ENCODE measurements at places on chromosomes 3 and 15.

- H3K36me3 ChIP-seq: no peaks in the 10 kb centered on the region
- H3K27ac ChIP-seq: no peak overlapping the region
- no peaks in the 10 kb centered on the region for H3K27me3 ChIP-seq
- H3K4me1 ChIP-seq: peaks cover 11% of the 10 kb centered on the region
- no peak for DNase-seq
- no peak overlapping the region for H3K4me3 ChIP-seq
Observed at GRCh38 chr15:33955945-33956344, 12.4 kb upstream of the CHRM5 start.

DNA sequence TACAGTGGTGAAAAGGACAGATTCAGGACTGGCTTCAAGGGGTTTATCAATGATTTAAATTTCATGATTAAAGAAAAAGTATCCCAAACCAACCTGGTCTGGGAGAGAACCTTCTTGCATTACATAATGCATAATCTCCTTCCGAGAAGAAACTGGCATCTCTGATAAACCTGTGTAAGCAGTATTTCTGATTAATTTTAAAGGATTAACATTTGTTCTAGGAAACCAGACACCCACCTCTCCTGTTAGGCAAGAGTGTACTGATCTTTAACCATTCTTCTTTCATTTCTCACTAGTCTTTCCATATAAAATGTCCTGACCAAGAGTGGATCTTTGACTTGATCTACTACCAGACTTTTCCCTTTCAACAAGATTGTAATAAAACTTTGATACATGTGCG lies 22.8 kb upstream of the PPP4R2 start:
- no peak overlapping the region for H3K4me3 ChIP-seq
- no peak for DNase-seq
- H3K4me1 ChIP-seq: peaks cover 3% of the 10 kb centered on the region
- H3K27ac ChIP-seq: no peak overlapping the region
- peaks cover 3% of the 10 kb centered on the region for H3K36me3 ChIP-seq

DNA sequence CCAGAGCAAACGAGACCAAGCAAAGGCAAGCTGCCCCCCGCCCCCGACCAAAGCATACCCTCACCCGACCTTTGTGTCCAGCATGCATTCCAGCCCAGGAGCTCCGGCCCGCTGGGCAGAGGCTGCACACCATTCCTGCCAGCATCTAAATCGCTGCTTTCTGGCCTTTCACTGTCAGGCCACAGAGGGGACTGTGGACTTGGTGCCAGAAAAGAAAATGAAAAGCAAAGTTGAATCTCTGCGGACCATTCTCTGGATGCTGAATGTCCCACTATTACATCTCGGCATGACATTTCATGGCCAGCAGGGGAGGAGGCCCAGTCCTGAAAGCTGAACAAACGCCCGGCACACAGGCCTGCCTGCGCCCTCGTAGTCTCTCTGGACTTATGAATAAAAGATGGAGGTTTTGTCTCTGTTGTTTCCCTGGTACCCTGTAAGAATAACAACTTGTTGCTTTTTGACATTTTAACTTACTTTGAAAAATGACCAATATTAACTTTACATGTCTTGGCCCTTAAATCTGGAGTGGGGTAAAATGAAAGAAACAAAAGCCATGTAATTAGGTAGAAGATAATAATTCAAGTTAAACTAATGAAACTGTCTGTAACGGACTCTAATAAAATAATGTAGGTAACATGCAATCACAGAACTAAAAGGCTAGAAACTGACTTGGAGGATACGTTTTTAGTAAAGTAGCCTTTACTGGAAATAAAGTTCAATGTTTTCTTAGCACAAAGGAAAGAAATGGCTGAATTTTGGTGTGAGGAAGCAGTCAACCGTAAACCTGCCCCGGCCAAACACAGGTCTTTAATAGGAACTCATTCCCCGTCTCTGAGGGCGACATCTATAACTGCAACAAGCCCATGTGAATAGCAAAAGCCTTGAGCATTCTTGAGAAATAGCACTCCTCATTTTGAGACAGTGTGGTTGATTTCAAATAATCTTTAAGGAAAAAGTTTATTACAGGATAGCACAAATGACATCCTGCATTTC lies 12.7 kb downstream of the IL17RD start:
- peaks cover 14% of the 10 kb centered on the region for H3K4me1 ChIP-seq
- H3K27ac ChIP-seq: no peak overlapping the region
- no peak for DNase-seq

DNA sequence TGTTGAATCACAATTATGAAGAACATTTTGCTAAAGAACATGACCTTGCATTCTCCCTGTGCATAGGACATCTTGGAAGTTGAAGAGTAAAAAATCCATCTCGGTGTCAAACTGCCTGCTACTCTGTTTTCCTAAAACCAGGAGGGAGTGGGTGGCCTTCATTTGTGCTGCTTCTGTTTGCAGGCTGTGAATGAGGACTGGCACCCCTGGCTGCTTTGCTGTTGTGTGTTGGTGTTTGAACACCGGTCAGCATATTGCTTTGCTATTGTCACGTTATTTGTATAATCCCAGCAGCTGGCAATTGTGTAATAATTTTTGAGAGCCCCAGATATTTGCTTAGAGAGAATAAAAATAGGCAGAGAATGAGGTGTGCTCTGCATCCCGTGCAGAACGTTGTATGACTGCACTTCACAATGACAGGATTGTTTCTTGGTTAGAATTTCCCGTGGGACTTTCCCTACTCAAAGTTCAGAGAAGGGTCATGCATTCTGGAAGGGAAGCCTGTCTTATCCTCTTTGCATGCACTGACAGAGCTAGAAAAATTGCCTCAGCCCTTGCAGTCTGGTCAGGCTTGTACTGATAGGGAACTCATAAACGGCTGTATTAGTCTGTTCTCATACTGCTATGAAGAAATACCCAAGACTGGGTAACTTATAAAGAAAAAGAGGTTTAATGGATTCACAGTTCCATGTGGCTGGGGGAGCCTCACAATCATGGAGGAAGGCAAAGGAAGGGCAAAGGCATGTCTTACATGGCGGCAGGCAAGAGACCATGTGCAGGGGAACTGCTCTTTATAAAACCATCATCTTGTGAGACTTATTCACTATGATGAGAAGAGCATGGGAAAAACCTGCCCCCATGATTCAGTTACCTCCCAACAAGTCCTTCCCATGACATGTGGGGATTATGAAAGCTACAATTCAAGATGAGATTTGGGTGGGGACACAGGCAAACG lies 16.3 kb downstream of the SV2B start:
- H3K4me1 ChIP-seq: no peaks in the 10 kb centered on the region
- H3K27me3 ChIP-seq: no peaks in the 10 kb centered on the region
- no peak overlapping the region for H3K27ac ChIP-seq
- no peak for DNase-seq

- no peak overlapping the region for H3K4me3 ChIP-seq
- H3K27ac ChIP-seq: no peak overlapping the region
Observed at GRCh38 chr3:35616346-35616745, 23.0 kb upstream of the ARPP21 start.

- H3K4me3 ChIP-seq: peak within 1 kb of the TSS; percentile 65
- DNase-seq: peak; percentile 92
- peaks cover 70% of the 10 kb centered on the region for H3K27me3 ChIP-seq
- H3K36me3 ChIP-seq: no peaks in the 10 kb centered on the region
Observed at GRCh38 chr15:74725225-74725774, at the start of gene CYP1A1. CYP1A1 (minus strand) TSS chr15:74725528; CDS start chr15:74723097, 2,431 bp downstream.

DNA sequence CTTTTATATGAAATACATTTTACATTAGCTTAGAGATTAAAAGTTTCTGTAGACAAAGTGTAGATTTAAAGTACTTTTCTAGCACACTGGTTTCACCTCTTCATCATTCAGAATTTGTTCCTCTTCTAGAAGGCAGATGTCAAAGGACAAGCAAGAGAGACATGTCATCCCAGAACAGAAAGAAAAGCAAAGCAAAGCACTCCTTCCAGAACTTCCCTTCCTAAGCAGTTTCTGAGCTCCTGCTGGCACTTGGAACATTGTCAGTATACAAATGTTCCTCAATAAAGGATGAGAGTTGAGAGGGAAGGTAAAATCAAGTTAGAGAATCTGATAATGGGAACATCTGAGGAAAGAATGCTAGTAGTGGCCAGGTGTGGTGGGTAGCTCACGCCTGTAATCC lies 26.2 kb downstream of the TMOD3 start:
- no peaks in the 10 kb centered on the region for H3K4me1 ChIP-seq
- no peak for DNase-seq
- no peak overlapping the region for H3K27ac ChIP-seq
- H3K36me3 ChIP-seq: no peaks in the 10 kb centered on the region

GRCh38 chr15:98548139-98548971 lies 100.0 kb upstream of the IGF1R start:
- peaks cover 9% of the 10 kb centered on the region for H3K4me1 ChIP-seq
- peak; percentile 95 for DNase-seq
- H3K4me3 ChIP-seq: peak overlapping the region; percentile 70

DNA sequence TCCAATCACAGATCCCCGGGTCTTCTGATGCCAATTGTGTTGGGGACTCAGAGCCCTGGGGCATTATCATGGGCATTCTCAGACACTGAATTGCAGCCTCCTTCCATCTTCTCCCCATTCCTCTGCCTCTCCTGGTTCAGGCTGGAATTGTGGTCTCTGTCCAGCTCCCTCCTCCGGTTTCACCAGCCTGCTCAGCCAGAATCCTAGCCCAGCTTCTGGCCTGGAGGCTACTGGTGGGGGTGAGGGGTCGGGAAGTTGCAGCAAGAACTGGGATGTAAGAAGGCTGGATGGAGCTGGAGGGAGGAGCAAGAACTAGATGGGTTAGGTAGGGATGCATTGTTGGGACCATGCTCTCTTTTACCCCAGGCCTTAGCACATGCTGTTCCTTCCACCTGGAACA lies 53.5 kb downstream of the TLE3 start:
- H3K4me1 ChIP-seq: no peaks in the 10 kb centered on the region
- DNase-seq: no peak
- no peak overlapping the region for H3K27ac ChIP-seq
- H3K27me3 ChIP-seq: no peaks in the 10 kb centered on the region

DNA sequence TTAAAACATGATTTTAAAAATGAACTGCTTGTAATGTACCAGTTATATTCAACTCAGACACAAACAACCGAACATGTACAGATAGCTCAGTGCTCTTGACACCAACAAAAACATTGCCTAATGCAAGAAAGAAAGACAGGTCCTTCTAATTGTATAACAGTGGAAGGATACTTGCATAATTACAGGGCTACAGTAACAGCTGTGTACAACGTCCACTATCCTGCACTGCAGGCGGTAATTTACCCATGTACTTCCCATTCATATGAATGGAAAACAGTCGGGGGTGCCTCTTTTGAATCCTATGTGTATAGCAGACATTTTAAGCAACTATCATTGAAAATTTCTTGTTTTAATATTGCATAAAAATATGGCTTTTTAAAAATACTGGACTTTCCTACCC lies 41.1 kb upstream of the PLSCR5 start:
- no peak overlapping the region for H3K27ac ChIP-seq
- H3K36me3 ChIP-seq: no peaks in the 10 kb centered on the region
- DNase-seq: no peak
- no peak overlapping the region for H3K4me3 ChIP-seq

DNA sequence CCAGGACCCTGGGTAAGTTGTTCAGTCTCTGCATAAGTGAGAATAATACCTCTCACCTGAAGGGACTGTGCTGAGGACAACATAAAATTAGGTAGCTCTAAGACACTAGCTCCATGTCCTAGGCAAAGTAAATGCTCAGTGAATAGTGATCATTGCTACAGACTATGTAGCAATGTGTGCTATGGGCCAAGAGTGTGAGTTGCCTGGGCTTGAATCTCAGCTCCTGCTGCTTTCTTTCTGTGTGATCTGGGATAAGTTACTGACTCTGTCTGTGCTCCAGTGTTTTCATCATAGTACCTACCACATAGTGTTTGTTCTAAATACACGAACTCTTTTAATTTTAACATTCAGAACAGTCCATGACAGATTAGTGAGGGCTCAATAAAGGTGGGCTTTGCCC lies 81.1 kb upstream of the MFGE8 start:
- H3K36me3 ChIP-seq: no peaks in the 10 kb centered on the region
- H3K27me3 ChIP-seq: no peaks in the 10 kb centered on the region
- no peak for DNase-seq

DNA sequence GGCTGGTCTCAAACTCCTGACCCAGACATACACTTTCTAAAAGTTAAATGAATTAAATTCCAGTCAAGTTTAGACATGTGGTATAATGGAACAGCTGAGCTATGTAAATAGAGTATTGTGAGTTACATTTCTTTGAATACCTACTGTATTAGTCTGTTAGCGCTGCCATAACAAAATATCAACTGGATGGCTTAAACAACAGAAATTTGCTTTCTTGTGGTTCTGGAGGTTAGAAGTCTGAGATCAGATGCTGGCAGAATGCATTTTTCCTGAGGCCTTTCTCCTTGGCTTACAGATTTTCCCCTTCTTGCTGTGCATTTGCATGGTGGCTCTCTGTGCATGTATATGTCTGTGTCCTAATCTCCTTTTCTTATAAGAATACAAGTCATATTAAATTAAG lies 101.5 kb upstream of the TGFBR2 start:
- DNase-seq: no peak
- H3K27ac ChIP-seq: no peak overlapping the region
- no peaks in the 10 kb centered on the region for H3K27me3 ChIP-seq
- H3K4me1 ChIP-seq: peaks cover 14% of the 10 kb centered on the region
- H3K4me3 ChIP-seq: no peak overlapping the region

GRCh38 chr15:59918994-59919951 lies 84.8 kb upstream of the FOXB1 start:
- no peak overlapping the region for H3K4me3 ChIP-seq
- peak; percentile 54 for DNase-seq
- no peaks in the 10 kb centered on the region for H3K36me3 ChIP-seq
- peaks cover 9% of the 10 kb centered on the region for H3K4me1 ChIP-seq
- H3K27me3 ChIP-seq: peaks cover 17% of the 10 kb centered on the region

DNA sequence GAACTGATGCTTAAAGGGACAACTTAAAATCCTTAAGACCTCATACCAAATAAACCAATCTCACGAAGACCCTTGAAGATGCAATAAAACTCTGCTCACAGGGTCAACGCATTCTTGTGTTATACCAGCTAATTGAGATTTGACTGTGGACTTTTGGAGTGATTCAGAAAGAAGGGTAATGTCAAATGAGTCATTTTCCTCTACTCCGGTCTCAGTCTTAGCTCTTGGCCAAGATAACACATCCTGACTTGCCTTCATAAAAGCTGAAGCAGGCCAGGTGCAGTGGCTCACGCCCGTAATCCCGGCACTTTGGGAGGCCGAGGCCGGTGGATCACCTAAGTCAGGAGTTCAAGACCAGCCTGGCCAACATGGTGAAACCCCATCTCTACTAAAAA lies 3.8 kb downstream of the PKM start:
- peak overlapping the region; percentile 98 for H3K27ac ChIP-seq
- H3K4me1 ChIP-seq: peaks cover 64% of the 10 kb centered on the region
- H3K27me3 ChIP-seq: no peaks in the 10 kb centered on the region
- H3K4me3 ChIP-seq: peak overlapping the region; percentile 95
- peak; percentile 92 for DNase-seq

DNA sequence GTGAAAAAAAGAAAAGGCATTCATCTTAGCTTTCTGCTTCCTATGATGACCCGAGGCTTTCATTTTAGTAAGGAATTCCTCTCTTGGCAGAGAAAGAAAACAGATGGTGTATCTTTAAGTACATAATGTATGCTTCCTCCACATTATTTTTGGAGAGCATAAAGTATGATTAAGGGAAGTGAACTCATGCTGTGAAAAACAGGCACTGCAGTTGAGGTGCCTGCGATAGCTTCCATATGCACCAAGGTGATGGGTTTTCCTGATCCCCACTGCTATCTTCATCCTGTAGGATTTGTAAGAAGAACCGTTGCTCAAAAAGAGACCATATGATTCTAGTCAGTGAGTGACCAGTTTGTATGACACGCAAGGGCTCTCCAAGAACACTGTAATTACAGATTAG lies 411.5 kb upstream of the MCTP2 start:
- no peaks in the 10 kb centered on the region for H3K27me3 ChIP-seq
- DNase-seq: no peak
- no peak overlapping the region for H3K27ac ChIP-seq
- H3K4me3 ChIP-seq: no peak overlapping the region
- H3K36me3 ChIP-seq: no peaks in the 10 kb centered on the region
